ENCODE measurements at places on chromosomes 2 and 18.

DNA sequence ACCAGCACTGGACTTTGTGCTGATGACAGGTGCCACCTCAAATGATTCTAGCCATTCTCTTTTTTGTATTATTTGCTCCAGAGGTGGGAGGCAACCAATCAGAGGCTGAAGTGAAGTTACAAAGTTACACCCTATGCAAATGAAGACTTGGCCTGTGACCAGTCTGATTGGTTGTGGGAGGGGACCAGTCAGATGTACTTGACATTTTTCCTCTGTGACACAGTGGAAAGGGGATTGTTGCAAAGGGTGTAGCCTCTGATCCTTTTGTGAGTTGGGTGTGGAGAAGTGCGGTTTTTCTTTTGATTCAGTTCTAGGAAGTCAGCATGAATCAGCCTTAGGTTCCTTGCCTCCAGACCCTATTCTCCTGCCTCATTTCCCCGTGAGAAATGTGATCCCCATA, 244.0 kb downstream of the ARL6IP6 start:
- DNase-seq, result no peak

DNA sequence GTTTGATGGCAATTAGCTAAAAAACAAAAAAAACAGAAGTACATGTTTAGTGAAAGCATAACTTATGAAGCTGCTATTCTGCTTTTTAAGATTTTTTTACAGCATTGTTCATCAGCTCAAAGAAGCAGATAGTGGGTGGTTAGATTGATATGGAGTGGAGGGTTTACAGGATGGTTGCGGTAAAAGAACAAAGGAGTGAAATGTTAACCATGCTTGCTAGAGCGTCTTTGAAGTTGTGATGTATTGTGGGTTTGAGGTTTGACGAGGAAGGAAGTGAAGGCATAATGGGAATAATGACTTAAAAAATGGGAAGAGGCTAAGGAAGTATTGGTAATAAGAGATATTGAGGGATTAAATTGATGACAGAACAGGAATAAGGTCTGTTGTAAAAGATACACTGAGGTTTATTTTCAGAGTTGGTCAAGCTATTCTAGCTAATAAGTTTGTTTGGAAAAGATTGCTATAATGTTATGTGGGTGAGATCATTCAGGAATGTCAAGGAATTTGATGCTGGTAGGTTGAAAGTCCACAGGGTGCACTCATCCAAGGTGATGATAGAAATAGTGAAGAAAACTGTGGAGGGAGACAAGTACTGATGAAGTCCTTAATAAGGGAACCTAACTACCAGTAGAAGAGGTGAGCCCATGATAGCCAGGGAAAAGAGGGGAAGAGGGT, 14.6 kb downstream of the SPOPL start:
- DNase-seq, result no peak

- DNase-seq, result no peak
These were observed 18.7 kb upstream of the MTCL1 start for GRCh38 chr18:8686611-8687010.

DNA sequence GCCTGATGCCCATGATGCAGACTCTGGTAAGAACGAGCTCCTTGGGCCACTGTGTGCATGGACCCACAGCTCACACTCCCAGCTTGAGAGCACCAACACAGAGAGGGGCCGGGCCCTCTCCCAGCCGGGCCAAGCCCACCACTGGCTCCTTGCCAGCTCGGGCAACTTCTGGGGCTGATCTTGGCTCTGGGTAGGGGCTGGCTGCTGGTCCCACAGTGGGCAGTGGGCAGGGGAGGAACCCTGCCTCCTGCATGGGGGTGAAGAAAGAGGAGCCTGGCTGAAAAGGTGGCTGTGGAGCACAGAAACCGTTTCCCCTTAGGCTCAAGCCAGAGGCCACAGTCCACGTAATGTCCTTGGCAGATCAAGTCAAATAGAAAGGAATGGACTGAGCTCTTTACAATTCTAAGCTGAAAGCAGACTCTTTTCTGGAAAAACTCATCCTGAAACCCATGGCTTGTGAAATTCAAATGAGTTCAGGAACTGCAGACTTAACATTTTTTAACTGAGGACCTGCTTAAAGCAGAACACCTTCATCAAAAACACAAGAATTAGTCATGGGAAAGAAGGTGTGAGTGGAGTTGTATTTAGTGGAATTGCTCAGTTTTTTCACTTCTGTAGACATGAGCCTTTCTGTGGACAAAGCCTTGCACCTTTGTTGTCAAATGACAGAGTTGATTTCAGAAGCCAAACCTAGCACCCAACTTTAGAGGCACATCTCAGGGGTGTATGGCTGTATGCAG, 104.9 kb downstream of the STPG4 start:
- DNase-seq, result no peak

GRCh38 chr2:47404356-47404755, 1.4 kb downstream of the MSH2 start:
- DNase-seq, result no peak

DNA sequence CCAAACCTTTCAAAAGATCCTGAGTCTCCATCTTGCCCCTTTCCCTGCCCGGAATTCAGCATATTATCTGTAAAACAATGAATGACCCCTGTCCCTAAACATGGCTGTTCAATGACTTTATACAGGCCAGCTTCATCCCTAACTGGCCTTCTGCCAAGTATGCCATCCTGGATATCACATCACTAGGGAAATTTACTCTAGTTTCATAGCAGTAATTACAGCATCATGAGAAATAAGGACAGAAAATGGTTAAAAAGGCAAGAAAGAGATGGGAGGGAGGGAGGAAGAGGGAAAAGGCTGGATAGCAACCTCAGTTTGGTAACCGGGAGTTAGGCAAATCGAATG, 4.4 kb downstream of the MBOAT2 start:
- no peak for DNase-seq
